Aorta (tissue), 5 donors: ENCODE measurements at places on chromosomes 2 and 18. TPM values are rescaled to one million over a fixed set of nuclear protein-coding genes. Genes with fewer than 3 reads are reported as not detected.

Gene THSD7B
- polyA plus RNA-seq: 1.9 TPM

Gene L3MBTL4
- 0.26 TPM for polyA plus RNA-seq

- no peak for DNase-seq
Observed at GRCh38 chr2:226030369-226030768, 630.9 kb downstream of the NYAP2 start.

DNA sequence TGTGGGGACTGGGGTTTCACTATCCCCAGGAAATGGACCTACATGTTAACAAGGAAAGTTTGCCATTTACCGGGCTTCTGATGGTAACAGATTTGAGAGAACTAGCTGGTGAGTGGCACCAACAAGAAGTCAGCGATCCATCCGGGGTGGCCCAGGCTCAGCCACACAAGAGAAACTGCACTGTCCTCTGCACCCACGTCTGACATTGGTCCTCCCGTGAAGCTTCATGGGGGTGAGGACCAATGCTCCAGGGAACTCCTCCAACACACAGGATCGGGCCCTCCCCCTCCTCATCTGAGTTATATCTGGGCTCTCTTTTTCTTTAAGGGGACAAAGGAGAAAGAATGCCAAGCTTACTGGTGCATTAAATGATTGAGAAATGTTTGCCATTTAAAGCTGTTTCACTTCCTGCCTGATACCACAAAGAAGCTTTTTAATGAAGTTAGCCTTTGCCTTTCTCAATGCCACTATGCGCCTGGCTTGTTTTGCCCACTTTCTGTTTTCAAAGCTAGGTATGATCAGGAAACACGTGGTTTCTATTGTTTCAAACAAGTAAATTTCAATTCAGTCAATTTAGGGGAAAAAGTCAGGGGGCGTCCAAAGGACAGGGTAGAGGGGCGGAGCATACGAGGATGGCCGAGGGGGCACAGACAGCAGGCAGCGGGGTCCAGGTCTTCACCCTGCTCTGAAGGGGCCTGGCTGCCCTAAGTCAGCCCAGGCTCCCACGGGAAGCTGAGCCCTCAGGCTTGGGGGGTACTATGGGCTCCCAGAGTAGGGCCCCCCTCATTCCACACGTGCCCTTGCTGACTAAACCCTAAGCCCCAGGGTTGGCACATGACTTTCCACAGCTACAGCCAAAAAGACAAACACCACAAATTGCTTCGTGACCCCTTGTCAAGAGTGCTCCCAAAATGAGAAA lies 204.0 kb upstream of the ID2 start:
- DNase-seq: no peak

GRCh38 chr2:88933091-88933490 lies 241.6 kb downstream of the RPIA start:
- no peak for DNase-seq

- no peak for DNase-seq
Observed at GRCh38 chr18:75884728-75885127, 457.2 kb upstream of the SMIM21 start.
